ENCODE measurements at places on chromosomes 5 and 9.
A peak's percentile ranks its signal among the peaks of the same experiment; 100 is the strongest.

DNA sequence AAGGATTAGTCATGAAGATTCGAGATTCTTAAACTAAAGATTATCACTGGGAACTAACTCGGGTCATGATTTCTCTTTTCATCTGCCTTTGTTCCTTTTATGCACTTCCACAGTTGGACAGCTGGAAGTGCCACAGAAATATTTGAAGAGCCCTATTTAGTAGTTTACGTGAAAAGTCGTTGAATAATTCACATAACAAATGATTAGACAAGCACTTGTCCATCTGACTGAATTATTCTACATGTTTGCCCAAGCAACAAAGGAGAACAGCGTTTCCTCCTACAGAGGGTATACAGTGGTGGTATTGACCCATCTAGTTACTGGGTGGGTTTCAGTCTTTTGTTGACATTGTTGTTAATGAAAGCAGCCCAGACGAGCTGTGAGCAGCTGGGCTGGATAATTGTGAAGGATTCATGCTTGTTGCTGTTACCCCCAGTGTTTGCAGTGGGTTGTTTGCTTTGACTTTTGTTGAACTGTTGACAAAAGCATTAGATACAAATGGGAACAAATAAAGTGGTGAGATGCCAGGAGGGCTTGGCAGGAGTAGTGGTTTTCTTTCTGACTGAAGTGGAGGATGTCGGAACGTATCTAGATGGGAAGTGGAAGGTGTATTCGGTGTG, 96.2 kb downstream of the TLE4 start:
- H3K27ac ChIP-seq: no peak overlapping the region
- peaks cover 9% of the 10 kb centered on the region for H3K4me1 ChIP-seq
- H3K4me3 ChIP-seq: no peak overlapping the region
- DNase-seq: no peak
- H3K36me3 ChIP-seq: no peaks in the 10 kb centered on the region

DNA sequence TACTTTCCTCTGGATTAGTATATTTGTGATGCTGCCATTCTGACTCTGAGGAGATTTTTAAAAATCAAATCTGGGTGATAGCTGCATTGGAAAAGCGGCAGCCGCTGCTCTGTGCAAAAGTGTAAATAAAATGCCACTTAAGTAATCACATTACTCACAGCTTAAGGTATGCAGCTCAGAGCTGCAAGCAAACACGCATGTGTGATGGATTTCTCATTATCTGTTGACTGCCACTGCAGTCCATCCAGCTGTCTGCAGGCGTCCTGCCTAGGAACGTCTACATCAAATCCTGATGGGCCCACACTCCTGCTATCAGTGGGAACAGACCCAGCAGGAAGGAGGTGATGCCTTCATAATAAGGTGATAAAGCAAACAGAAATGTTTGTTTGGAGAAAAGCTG, 216.9 kb downstream of the SPOCK1 start:
- H3K4me1 ChIP-seq: no peaks in the 10 kb centered on the region
- H3K4me3 ChIP-seq: no peak overlapping the region
- H3K36me3 ChIP-seq: no peaks in the 10 kb centered on the region
- DNase-seq: no peak
- H3K27ac ChIP-seq: no peak overlapping the region

DNA sequence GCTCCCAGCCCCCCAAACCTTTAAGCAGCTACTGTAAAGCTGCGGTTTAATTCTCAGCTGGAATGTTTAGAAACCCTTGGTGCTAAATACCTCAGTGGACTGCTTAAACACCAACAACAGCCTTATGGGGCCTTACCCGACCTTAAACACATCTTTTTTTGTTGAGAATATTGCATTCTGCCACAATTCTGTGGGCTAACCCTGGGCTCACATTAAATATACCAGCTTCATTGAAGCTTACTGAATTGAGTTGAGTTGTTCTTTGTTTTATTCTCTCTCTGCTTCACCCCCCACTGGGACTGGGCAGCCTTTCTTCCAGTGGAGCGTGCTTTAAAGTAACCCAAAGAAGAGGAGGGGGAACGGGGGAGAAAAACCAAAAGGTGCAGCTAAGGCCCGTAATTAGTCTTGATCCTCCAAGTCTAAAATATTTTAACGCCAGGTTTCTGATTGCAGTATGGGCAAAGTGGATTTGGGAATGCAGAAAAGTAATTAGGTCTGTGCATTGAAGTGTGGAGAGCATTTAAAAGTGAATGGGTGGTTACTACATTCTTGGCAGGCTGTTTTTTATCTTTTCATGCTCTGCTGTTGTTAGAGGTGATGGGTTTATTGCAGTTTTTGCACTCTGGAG, 281.2 kb downstream of the NR2F1-AS1 start:
- no peaks in the 10 kb centered on the region for H3K4me1 ChIP-seq
- DNase-seq: no peak

- no peak for DNase-seq
- no peak overlapping the region for H3K4me3 ChIP-seq
- no peak overlapping the region for H3K27ac ChIP-seq
- H3K36me3 ChIP-seq: no peaks in the 10 kb centered on the region
- H3K4me1 ChIP-seq: no peaks in the 10 kb centered on the region
- H3K27me3 ChIP-seq: no peaks in the 10 kb centered on the region
These were observed 105.6 kb upstream of the ZNF366 start for GRCh38 chr5:72612810-72613209.

DNA sequence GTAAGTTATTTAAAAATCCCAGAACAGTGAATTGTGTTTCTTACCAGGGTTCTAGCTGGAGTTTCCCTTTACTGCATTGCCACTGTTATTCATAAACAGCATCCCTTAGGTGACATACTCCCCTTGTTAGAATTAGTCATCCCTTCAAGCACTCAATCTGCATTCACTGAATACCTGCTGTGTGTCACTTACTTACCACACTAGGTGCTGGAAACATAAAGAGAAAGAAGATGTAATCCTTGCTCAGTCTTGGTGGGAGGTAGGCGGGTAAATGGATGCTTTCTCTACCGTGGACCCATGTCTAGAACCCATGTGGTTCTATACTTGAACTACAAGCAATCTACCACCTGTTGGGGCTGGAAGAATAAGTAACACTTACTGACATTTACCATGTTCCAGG, 371.6 kb downstream of the KDM4C start:
- peaks cover 11% of the 10 kb centered on the region for H3K36me3 ChIP-seq
- no peaks in the 10 kb centered on the region for H3K4me1 ChIP-seq
- H3K27me3 ChIP-seq: no peaks in the 10 kb centered on the region

GRCh38 chr5:172881691-172882370, 47.8 kb downstream of the ERGIC1 start:
- no peak for DNase-seq
- H3K36me3 ChIP-seq: no peaks in the 10 kb centered on the region
- peak overlapping the region; percentile 41 for H3K27ac ChIP-seq
- no peaks in the 10 kb centered on the region for H3K27me3 ChIP-seq
- no peak overlapping the region for H3K4me3 ChIP-seq

DNA sequence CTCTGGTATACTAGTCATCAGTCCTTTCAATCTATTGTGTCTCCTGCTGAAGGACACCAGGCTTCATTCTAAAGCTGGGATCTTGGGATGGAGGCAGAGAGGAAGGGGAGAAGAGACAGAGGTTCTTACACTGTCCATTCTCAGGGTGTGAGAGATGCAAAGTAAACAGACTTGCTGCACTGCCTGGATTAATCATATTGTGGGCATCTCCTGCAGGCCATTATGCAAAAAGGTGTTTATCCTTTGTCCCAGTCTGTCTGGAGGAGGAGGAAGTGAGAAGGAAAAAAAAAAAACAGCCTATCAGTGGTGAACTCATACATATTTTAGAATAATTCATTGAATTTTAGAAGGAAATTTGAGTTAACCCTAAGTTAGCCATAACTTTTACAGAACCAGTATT, 92.9 kb upstream of the TNPO1 start:
- no peaks in the 10 kb centered on the region for H3K36me3 ChIP-seq
- H3K4me1 ChIP-seq: no peaks in the 10 kb centered on the region
- no peak overlapping the region for H3K27ac ChIP-seq
- H3K27me3 ChIP-seq: no peaks in the 10 kb centered on the region
